Skin of body (tissue), 3 donors: ENCODE measurements at places on chromosomes 6 and 20. TPM values are rescaled to one million over a fixed set of nuclear protein-coding genes. Genes with fewer than 3 reads are reported as not detected.
A peak's percentile ranks its signal among the peaks of the same experiment; 100 is the strongest.

Gene C6orf132
- total RNA-seq = 14.5 TPM

DNA sequence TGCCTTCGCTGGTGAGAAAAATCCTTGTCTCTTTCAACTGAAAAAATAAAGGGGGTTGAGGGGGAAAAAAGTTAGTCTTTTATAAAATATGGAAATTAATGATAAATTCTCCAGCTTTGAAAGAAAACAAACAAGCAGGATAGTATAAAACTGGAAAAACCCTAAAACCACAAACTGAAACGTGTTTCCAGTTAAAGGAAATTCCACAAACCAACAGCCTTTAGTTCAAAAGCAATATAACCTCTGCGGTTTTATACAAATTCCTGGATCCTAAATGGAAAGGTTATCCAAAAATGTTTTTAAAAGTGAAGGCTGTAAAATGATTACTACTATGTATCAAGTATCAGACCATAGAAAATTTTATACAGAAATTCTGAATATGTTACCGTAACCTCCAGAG is 55.6 kb downstream of the BMP5 start:
- DNase-seq = no peak

DNA sequence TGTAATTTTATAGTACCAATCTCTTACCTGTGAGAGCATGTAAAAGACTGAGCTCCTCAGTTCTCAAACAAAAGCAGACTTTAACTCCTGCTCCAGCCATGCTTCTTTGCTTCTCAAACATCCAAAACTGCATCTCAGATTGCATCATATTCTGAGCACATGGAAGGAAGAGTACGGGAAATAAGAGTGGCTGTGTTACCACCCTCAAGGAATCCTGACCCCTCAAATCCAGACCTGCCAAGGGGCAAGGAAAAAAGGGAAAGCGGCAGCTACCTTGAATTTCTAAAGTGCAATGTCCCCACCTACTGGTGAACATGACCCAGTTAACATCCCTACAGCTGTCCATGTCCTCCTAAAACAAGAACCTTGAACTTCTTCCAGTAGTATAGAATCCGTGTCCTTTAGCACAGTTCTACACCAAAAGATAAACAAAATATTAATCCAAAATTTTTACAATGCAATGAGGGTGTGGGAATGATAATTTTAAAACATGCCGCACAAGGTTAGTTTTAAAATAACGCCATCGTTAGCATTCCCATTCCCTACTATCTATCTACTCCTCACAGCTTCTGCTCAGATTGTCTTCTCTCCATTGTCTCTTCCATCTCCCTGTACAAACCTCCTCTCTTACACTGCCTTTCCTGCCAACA is 34.1 kb upstream of the HLA-DQB1 start:
- no peak for DNase-seq

GRCh38 chr20:51695574-51696303 is 72.5 kb downstream of the ATP9A start:
- DNase-seq = peak; percentile 49

- no peak for DNase-seq
Measured at GRCh38 chr6:137864812-137865508, 2.1 kb upstream of the TNFAIP3 start.

DNA sequence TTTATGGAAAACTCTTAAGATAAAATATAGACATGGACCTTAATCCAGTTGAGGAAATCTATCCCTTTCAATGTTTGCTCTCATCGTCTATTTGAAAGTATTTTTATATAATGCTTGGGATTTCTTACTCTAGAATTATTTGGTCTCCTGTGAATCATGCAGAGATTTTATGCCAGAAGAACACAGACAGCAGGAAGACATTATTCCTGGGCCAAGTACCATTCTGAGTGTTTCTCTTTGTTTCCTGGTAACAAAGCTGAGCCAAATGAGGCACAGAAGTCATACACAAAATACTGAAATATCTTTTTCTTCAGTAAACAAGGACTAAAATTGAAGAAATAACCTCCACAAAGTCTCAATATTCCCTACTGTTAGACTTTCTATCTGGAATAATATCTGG is 538.2 kb upstream of the EYS start:
- peak; percentile 59 for DNase-seq

GRCh38 chr6:106648651-106649308 is 19.4 kb downstream of the QRSL1 start:
- DNase-seq = no peak
